ENCODE measurements at places on chromosomes 4 and X. TPM values are rescaled to one million over a fixed set of nuclear protein-coding genes. Genes with fewer than 3 reads are reported as not detected.

The HMGB3 gene
- total RNA-seq = 35.9 TPM

The HSD17B13 gene
- not detected for total RNA-seq

- DNase-seq = peak; percentile 82
These were observed 64.1 kb downstream of the QDPR start for GRCh38 chr4:17447675-17448298.

GRCh38 chr4:185113340-185113739 lies 29.7 kb upstream of the SLC25A4 start:
- no peak for DNase-seq

GRCh38 chr4:118734491-118735205 lies 49.5 kb downstream of the METTL14 start:
- DNase-seq = no peak

DNA sequence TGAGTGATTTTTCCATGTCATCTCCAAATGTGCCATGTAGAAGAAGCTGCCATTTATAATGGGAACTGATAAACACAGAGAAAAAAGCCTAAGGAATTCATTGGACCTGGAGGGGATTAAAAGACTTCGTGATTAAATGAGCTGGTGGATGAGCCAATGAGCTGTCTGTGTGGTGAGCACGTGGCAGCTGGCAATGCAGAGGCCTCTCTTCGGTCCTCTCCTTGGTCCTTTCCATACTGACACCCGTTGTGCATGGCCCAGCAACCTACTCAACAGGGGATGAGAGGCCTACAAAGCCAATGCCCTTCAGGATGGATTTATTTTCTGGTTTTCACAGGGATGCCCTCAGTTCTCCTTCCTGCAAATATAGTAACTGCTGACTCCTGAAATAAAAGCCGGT lies 87.7 kb upstream of the STS start:
- no peak for DNase-seq
